ENCODE measurements at places on chromosomes 5 and 9. TPM values are rescaled to one million over a fixed set of nuclear protein-coding genes. Genes with fewer than 3 reads are reported as not detected.
A peak's percentile ranks its signal among the peaks of the same experiment; 100 is the strongest.

DNA sequence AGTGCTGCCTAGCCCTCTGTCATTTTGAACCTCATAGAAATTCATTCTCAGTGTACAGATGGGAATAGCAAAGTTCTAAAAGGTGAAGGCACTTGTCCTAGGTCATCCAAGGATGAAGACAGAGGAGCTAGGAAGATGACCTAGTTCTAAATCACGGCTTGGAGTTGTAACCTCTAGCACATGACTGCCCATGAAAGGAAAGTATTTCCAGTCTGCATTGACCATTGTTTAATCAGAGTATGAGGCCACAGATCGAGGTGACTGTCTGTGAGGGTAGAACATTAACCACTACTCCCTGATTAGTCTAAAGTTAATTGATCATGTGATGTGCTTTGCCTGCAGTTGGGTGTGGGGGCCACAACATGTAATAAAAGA is 674 bp upstream of the TNFSF15 start:
- DNase-seq = no peak

CKMT2 gene
- 0.28 TPM for total RNA-seq

GRCh38 chr9:136650648-136651047 is 12.1 kb upstream of the EGFL7 start:
- no peak for DNase-seq

DNA sequence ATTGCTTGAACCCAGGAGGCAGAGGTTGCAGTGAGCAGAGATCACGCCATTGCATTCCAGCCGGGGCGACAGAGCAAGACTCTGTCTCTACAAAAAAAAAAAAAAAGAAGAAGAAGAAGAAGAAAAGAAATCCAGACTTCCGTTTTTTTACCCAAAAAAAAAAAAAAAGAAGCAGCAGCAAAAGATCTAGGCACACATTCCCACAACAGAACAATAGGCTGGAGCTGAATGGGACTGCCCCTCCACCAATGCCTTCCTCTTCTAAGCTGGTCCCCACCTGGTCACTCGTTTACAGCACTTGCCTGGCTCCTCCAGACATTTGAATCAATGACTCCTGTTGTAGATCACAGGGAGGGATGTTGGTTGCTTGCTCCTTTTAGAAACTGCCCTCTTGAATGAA is 1.6 kb upstream of the LMAN2 start:
- no peak for DNase-seq

GRCh38 chr5:157371655-157372471 is 88.2 kb upstream of the NIPAL4 start:
- DNase-seq = peak; percentile 31

DNA sequence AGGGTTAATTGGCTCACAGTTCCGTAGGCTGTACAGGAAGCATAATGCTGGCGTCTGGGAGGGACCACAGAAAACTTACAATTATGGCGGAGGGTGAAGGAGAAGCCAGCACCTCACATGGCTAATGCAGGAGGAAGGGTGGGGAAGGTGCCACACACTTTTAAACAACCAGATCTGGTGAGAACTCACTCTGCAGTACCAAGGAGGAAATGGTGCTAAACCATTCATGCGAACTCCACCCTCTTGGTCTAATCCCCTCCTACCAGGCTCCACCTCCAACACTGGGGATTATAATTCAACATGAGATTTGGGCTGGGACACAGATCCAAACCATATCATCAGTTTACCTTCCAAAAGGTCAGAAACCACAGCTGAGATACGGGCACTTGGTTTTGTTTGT is 122.9 kb downstream of the PDZD2 start:
- DNase-seq = no peak

GRCh38 chr5:61232490-61233050 is 70.3 kb upstream of the SMIM15 start:
- DNase-seq = no peak

- DNase-seq = peak; percentile 57
Observed at GRCh38 chr9:13805546-13805945, 508.4 kb downstream of the NFIB start.

GRCh38 chr9:108579757-108580439 is 275.9 kb downstream of the ACTL7B start:
- DNase-seq = no peak

- no peak for DNase-seq
Observed at GRCh38 chr5:168301593-168302390, 10.3 kb downstream of the WWC1 start.

DNA sequence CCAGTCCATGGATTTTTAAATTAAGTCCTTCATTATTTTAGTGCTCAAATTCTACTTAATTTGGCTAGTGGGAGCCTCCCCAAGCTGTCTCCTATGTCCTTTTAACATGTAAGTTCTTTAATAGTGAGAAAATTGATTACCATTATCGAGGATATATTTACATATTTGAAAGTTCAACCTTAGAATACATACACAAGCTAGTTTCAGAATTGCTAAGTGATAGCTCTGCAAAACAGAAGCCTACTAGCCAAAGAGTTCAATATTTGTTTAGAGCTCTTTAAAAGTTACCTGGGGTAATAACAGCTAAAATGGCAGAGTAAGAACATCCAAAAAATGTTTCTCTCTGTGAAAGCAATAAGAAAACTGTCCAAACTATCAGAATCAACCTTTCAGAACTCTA is 48.2 kb downstream of the LOX start:
- DNase-seq = no peak

DNA sequence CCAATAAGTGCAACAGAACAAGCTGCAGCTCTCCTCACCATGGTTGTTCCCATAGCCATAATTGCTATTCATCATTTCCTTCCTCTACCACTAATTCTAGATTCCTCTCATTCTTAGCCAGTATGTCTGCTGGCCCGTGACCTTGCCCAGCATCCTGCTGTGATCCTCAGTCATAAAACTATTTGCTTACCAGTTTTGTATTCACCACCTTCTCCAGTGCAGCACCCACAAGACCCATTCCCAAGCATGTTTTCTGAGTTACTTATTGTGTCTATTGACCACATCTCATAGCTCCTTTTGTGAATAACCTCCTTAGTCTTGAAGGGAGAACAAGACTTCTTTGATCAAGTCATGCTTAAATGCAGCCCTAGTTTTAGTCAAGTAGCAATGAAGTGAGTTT is 488.0 kb upstream of the CTNND2 start:
- DNase-seq = no peak

DNA sequence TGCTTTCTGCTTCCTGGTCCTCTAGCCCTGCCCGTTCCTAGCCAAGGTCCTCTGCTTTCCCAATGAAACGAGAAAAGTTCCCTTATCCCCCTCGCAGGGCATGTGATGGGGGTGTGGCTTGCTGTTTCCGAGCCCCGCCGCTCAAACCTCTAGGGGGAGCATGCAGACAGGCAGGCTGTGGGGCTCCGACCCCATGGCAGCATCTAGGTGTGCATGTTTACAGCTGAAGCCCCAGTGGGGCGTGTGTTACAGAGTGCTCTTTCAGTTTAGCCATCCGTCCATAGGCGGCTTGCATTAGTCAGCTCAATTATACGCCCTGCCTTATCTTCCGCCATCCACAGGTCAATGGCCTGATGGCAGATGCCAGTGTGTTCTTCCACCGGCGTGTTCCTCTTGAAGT is 48.3 kb upstream of the SPATA31E1 start:
- no peak for DNase-seq

EGR1 gene
- 5.8 TPM for total RNA-seq

- peak; percentile 65 for DNase-seq
Observed at GRCh38 chr9:129487658-129488483, 133.0 kb downstream of the C9orf50 start.

GRCh38 chr9:113543296-113543981 is 79.9 kb downstream of the RGS3 start:
- DNase-seq = no peak

CCDC192 gene
- not detected for total RNA-seq

GRCh38 chr9:111831371-111832108 is 36.8 kb upstream of the SHOC1 start:
- peak; percentile 33 for DNase-seq

PCDHB12 gene
- total RNA-seq = under 0.01 TPM

DNA sequence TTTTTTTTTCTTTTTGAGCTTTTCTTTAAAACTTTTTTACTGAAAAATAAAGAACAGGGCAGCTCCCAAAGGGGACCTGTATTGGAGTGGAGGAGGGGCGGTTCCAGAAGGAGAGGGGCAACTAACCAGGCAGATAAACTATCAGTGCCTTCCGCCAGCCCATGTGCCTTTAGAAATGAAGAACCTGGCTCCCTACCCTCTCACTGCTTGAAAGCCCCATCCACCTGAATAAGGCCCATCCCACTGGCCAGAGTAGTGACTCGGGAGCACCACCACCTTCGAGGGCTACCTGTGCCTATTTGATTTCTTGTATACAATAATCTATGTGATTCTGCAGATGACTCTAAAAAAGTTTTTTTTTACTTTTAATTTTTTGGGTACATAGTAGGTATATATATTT is 276.7 kb downstream of the PSAT1 start:
- DNase-seq = no peak

GRCh38 chr9:127382541-127382940 is 14.4 kb upstream of the SLC2A8 start:
- DNase-seq = no peak
